ENCODE measurements at places on chromosomes 3 and 15.
A peak's percentile ranks its signal among the peaks of the same experiment; 100 is the strongest.

DNA sequence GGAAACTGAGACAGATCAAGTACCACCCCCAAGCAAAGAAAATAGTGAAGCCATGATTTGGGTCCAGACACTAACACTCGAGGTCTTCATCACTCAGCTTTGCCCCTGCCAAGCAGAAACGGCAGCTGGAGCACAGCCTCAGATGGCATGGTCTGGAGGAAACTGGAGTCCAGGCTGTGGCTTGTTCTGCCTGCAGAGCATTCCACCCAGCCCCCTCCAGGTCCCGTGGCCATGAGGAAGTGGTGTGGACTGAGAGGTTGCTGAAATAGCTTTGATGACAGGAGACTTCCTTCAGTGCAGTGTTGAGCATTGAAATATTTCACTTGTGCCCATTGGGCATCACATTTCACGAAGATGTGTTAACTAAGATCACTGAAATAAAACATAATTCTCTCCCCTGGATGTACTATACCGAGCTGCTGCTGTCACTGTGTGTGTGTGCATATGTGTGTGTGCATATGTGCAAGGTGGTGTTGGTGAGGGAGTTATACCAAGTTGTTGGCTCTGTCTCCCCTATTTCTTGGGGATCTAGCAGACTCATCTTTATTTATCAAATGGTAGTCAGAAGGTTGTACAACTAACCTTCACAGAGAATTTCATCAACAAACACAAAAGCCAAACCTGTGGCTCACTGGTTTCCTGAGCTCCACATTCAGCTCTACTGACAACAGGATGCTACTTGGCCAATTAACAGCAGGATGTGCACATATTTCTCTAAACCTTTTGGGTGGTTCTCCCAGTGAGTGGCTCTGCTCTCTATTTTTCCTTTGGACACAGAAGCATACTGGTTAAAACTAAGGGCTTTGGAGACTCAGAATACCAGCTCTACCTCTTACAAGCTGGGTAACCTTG lies 660.1 kb upstream of the CFAP20DC start:
- H3K4me3 ChIP-seq: no peak overlapping the region
- H3K27me3 ChIP-seq: no peaks in the 10 kb centered on the region
- no peak overlapping the region for H3K27ac ChIP-seq

GRCh38 chr15:92801774-92802464 lies 98.2 kb upstream of the CHD2 start:
- H3K27me3 ChIP-seq: no peaks in the 10 kb centered on the region
- peaks cover 7% of the 10 kb centered on the region for H3K36me3 ChIP-seq
- DNase-seq: no peak
- H3K27ac ChIP-seq: no peak overlapping the region
- peaks cover 11% of the 10 kb centered on the region for H3K4me1 ChIP-seq

DNA sequence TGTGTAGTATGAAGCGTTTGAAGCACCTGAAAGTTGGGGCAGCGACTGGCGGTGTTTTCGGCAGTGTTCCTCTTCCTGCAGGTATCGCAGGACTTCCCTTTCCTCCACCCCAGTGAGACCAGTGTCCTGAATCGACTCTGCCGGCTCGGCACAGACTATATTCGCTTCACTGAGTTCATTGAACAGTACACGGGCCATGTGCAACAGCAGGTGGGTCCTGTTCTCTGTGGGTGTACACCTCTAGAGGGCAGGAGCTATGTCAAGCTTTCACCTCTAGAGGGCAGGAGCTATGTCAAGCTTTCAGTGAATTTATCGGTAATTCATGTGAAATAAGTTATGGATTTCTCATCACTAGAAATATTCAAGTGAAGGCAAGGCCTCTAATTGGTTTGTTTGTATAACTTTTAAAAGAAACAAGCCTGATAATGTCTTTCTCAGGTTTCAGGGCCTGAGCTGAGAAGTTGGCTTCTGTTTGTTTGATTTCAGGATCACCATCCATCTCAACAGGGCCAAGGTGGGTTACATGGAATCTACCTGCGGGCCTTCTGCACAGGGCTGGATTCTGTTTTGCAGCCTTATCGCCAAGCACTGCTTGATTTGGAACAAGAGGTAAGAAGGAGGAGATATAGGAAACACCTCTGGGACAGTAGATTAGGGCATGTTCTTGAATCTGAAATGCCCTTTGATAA lies 5.3 kb downstream of the TUBGCP4 start:
- H3K4me1 ChIP-seq: peaks cover 20% of the 10 kb centered on the region
- no peak overlapping the region for H3K4me3 ChIP-seq
- DNase-seq: peak; percentile 14
- no peak overlapping the region for H3K27ac ChIP-seq
- no peaks in the 10 kb centered on the region for H3K27me3 ChIP-seq
- H3K36me3 ChIP-seq: peaks cover 35% of the 10 kb centered on the region

DNA sequence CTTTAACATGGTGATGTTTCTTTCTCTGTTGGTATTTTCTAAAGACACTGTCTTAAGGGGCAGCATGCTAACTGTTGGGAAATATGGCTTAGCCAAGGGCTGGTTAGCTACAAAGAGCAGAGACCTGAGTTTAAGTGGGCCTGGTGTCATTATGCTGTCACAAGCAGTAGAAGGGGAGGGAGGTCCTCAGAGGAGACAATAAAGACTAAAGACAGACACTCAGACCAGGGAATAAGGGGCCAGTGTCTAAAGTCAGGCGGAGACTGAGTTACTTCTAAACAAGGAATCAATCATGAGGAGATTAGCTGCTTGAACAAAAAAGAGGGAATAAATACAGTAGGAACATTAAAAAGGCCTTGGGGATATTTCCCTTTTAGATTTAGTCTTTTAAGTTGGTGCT lies 142.7 kb upstream of the DPPA4 start:
- DNase-seq: no peak
- no peaks in the 10 kb centered on the region for H3K36me3 ChIP-seq
- peaks cover 8% of the 10 kb centered on the region for H3K27me3 ChIP-seq

DNA sequence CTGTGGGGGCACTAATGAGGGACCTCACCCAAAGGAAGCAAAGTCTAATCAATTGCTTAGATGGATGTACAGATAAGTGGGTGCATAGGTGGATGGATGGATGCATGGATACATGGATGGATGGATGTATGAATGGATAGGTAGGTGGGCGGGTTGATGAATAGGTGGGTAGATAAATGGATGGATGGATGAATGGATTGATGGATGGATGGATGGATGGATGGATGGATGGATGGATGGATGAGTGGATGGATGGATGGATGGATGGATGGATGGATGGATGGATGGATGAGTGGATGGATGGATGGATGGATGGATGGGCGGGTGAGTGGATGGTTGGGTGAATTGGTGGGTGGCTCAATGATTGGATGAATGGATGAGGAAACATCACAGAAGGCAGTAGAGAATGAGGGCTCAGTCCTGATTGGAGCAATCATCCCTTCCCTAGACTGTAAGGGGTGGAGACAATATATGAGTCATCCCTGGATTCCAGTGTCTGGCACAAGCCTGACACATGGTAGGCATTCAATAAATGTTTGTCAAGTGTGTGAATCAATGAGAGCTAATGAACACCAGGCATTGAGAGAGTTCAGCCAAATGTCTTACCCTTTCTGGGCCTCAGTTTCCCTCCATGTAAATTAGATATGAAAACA lies 40.4 kb upstream of the PXYLP1 start:
- no peaks in the 10 kb centered on the region for H3K36me3 ChIP-seq
- H3K4me1 ChIP-seq: peaks cover 10% of the 10 kb centered on the region
- no peak overlapping the region for H3K4me3 ChIP-seq
- H3K27ac ChIP-seq: no peak overlapping the region
- no peak for DNase-seq

DNA sequence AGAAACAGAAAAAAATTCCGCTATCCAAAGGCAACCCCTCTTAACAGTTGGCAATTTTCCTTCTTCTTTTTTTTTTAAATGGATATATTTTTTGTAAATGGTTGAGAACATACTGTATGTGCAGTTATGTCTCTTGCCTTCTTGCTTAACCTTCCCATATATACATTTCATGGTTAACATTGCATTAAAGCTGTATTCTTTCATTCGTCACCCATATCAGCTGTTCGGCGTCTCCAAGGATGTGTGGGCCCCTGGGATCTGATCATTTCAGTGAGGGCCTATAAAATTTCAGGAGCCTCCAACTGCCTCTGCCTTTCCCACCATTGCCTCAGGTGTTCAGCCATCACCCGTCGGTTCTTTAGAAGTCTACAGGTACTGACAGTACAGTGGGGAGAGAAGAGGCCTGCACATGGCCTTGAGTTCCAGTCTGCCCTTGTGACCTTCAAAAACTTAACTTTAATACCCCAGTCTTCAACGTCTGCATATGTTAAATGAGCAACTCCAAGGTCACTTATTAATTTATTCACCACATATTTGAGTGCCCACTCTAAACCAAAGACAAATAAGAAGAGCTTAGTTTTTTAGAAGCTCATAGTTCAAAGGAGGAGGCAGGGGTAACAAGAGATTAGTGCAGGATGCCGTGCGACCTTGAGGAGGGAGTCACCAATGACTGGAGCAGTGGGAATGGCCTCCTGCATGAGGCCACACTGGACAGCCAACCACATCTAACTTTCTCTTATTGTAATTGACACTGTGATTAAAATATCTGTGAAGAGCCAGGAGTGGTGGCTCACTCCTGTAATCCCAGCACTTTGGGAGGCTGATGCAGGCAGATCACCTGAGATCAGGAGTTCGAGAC lies 6.9 kb downstream of the ST6GAL1 start:
- DNase-seq: no peak
- peaks cover 31% of the 10 kb centered on the region for H3K4me1 ChIP-seq
- no peak overlapping the region for H3K4me3 ChIP-seq
- no peaks in the 10 kb centered on the region for H3K27me3 ChIP-seq
- peaks cover 32% of the 10 kb centered on the region for H3K36me3 ChIP-seq
- H3K27ac ChIP-seq: no peak overlapping the region

- H3K4me1 ChIP-seq: peaks cover 2% of the 10 kb centered on the region
- H3K27ac ChIP-seq: no peak overlapping the region
- H3K36me3 ChIP-seq: peaks cover 1% of the 10 kb centered on the region
- DNase-seq: no peak
- no peaks in the 10 kb centered on the region for H3K27me3 ChIP-seq
Observed at GRCh38 chr3:152039887-152040286, 166.4 kb downstream of the SUCNR1 start.

GRCh38 chr3:102269406-102269805 lies 165.4 kb upstream of the ZPLD1 start:
- no peak overlapping the region for H3K27ac ChIP-seq
- peaks cover 4% of the 10 kb centered on the region for H3K27me3 ChIP-seq
- DNase-seq: no peak
- no peaks in the 10 kb centered on the region for H3K4me1 ChIP-seq
- H3K36me3 ChIP-seq: no peaks in the 10 kb centered on the region
- no peak overlapping the region for H3K4me3 ChIP-seq

GRCh38 chr3:4693620-4694019 lies 200.5 kb downstream of the ITPR1 start:
- H3K4me3 ChIP-seq: no peak overlapping the region
- H3K27me3 ChIP-seq: no peaks in the 10 kb centered on the region
- H3K4me1 ChIP-seq: peaks cover 2% of the 10 kb centered on the region
- peaks cover 41% of the 10 kb centered on the region for H3K36me3 ChIP-seq
- no peak for DNase-seq
- H3K27ac ChIP-seq: no peak overlapping the region

- no peak overlapping the region for H3K27ac ChIP-seq
- no peaks in the 10 kb centered on the region for H3K36me3 ChIP-seq
- peaks cover 14% of the 10 kb centered on the region for H3K4me1 ChIP-seq
- no peak overlapping the region for H3K4me3 ChIP-seq
- DNase-seq: peak; percentile 32
Observed at GRCh38 chr3:31768479-31769125, 212.5 kb downstream of the OSBPL10 start.

DNA sequence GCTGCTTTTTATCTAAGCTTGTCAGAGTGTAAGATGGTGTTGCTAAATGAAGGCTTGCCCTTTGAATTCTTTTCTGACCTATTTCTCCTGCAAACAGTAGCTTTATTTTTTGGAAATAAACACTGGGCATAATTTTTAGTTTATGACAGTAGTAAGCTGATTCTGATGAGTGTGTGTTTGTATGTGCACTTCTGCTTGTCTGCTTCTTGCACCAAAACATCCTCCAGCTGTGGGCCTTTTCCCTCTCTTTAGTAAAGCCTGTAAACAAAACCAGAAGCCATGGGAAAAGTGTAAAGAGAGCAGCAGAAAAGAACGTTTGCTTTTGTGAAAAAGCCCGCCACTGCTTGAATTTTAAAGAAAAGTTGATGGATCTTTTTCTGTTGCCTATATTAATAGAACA lies 136.4 kb upstream of the IL12A start:
- H3K27ac ChIP-seq: no peak overlapping the region
- no peak overlapping the region for H3K4me3 ChIP-seq
- peaks cover 23% of the 10 kb centered on the region for H3K27me3 ChIP-seq

GRCh38 chr3:44184319-44184953 lies 57.2 kb upstream of the TOPAZ1 start:
- no peak for DNase-seq
- no peaks in the 10 kb centered on the region for H3K36me3 ChIP-seq
- no peak overlapping the region for H3K27ac ChIP-seq

GRCh38 chr3:121835465-121835801 lies 424 bp downstream of the EAF2 start:
- peak overlapping the region; percentile 89 for H3K27ac ChIP-seq
- peak overlapping the region; percentile 91 for H3K4me3 ChIP-seq
- H3K4me1 ChIP-seq: peaks cover 36% of the 10 kb centered on the region
- H3K36me3 ChIP-seq: peaks cover 36% of the 10 kb centered on the region
- no peaks in the 10 kb centered on the region for H3K27me3 ChIP-seq

GRCh38 chr3:8608041-8608790 lies 36.4 kb downstream of the SSUH2 start:
- H3K36me3 ChIP-seq: no peaks in the 10 kb centered on the region
- no peak for DNase-seq
- no peak overlapping the region for H3K4me3 ChIP-seq
- H3K27me3 ChIP-seq: no peaks in the 10 kb centered on the region

DNA sequence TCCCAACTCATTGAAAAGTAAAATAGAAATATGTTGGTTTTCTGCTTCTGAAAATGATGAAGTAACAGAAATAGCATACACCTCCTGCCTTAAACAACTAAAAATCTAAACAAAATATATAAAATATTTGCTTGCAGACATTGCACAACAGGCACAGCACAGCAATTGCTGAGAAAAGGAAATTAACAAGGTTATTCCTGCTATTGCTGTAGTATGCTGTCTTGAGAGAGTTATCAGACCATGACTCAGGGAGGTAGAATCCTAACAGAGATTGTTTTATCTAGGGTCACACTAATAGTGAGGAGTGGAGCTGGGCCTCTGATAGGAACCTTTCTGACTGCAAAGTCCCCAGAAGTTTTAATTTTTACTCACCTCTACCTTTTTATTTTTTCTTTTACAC lies 72.6 kb downstream of the ZBTB20 start:
- H3K4me1 ChIP-seq: peaks cover 41% of the 10 kb centered on the region
- no peak overlapping the region for H3K4me3 ChIP-seq
- DNase-seq: no peak
- H3K36me3 ChIP-seq: peaks cover 36% of the 10 kb centered on the region
- H3K27me3 ChIP-seq: no peaks in the 10 kb centered on the region

DNA sequence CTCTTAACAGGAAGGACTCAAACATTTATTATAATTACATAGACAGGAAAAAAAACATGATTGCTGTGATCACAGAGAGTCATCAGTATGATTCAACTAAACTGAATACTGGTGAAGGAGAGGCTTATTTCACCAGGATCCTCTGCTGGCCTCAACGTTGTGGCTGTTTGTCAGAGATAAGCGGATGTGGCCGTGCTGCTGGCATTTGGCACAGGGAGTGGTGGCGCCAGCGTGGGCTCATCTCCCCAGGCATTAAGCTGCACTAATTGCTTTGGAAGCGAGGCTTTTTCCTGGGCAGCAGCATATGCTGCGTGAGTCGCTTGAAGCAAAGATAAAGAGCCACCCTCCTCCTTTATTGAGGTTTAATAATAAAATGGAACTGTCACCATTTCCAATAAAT lies 306.7 kb downstream of the LRTM1 start:
- no peak overlapping the region for H3K27ac ChIP-seq
- no peak overlapping the region for H3K4me3 ChIP-seq
- H3K36me3 ChIP-seq: no peaks in the 10 kb centered on the region
- H3K27me3 ChIP-seq: peaks cover 8% of the 10 kb centered on the region
- no peaks in the 10 kb centered on the region for H3K4me1 ChIP-seq

Measured in activated naive CD8-positive, alpha-beta T cell treated with anti-CD3 and anti-CD28 coated beads for 36 hours (primary cell).